Breast epithelium (tissue), 4 donors: ENCODE measurements at places on chromosomes 5 and 9. TPM values are rescaled to one million over a fixed set of nuclear protein-coding genes. Genes with fewer than 3 reads are reported as not detected.

Gene ZNF618
- total RNA-seq = 4.6 TPM

Gene PCDHB13
- 3.7 TPM for total RNA-seq

Gene SHISAL2B
- not detected for total RNA-seq

Gene CTSL
- total RNA-seq = 89.0 TPM

Gene SRP19
- total RNA-seq = 33.0 TPM

Gene PAEP
- total RNA-seq = not detected

Gene PCDHB8
- total RNA-seq = 0.80 TPM

Gene MUSK
- not detected for total RNA-seq
